ENCODE measurements at places on chromosomes 4 and X.

DNA sequence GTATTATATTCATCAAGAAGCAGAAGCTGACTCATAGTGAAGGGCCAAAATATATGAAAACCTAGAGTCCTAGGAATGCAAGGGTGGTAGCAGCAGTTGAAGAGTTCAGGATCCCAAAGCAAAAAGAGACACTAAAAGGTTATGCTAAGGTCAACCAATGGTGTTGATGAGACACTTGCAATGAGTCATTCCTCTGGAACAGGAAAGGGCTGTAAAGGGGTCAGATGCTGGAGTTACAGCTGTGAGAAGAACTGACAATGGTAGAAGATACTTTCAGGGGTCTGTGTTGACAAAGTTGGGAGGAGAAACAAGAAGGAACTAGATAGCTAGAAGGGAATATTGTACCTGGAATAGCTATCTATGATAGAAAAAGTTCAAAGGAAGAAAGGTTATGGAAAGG is 47.5 kb downstream of the ZGRF1 start:
- no peak overlapping the region for H3K27ac ChIP-seq
- no peak for DNase-seq
- no peak overlapping the region for H3K4me3 ChIP-seq
- H3K4me1 ChIP-seq, result no peaks in the 10 kb centered on the region
- no peaks in the 10 kb centered on the region for H3K27me3 ChIP-seq

- no peaks in the 10 kb centered on the region for H3K4me1 ChIP-seq
- no peaks in the 10 kb centered on the region for H3K36me3 ChIP-seq
- no peak overlapping the region for H3K27ac ChIP-seq
These were observed 47.9 kb upstream of the PLAC1 start for GRCh38 chrX:134706138-134706537.

DNA sequence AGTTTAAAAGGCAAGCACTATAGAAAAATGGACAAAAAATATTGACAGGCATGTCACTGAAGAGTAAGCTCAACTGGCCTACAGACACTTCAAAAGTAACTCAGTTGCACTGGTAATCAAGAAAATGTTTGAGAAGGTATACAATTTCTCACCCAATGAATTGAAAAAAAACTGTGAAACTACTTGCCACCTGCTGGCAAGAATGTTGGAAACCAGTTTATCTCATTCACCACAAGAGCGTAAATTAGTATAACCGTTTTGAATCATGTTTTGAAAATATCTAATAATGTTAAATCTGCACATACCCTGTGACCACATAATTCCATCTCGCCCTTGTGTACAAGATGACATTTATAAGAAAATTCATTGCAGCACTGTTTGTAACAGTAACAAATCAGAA is 31.7 kb downstream of the TXK start:
- H3K36me3 ChIP-seq, result no peaks in the 10 kb centered on the region
- no peak overlapping the region for H3K27ac ChIP-seq
- DNase-seq, result no peak
- H3K27me3 ChIP-seq, result no peaks in the 10 kb centered on the region

DNA sequence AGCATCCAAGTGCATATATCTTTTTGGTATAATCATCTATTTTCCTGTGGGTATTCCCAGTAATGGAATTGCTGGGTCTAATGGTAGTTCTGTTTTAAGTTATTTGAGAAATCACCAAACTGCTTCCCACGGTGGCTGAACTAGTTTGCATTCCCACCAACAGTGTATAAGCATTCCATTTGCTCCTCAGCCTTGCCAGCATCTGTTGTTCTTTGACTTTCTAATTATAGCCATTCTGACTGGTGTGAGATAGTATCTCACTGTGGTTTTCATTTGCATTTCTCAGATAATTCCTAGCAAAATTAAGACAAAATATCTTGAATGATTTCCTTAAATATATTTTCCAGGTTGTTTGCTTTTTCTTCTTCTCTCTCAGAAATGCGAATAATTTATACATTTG is 341.1 kb downstream of the GBA3 start:
- DNase-seq, result no peak
- no peaks in the 10 kb centered on the region for H3K27me3 ChIP-seq
- H3K4me1 ChIP-seq, result no peaks in the 10 kb centered on the region
- H3K36me3 ChIP-seq, result no peaks in the 10 kb centered on the region
- H3K27ac ChIP-seq, result no peak overlapping the region

- no peak overlapping the region for H3K27ac ChIP-seq
- peaks cover 17% of the 10 kb centered on the region for H3K4me1 ChIP-seq
- DNase-seq, result no peak
- no peaks in the 10 kb centered on the region for H3K36me3 ChIP-seq
These were observed 55.7 kb downstream of the TBC1D14 start for GRCh38 chr4:6965329-6965728.

- H3K27ac ChIP-seq, result no peak overlapping the region
- H3K4me3 ChIP-seq, result no peak overlapping the region
- no peaks in the 10 kb centered on the region for H3K36me3 ChIP-seq
- H3K27me3 ChIP-seq, result no peaks in the 10 kb centered on the region
- DNase-seq, result no peak
These were observed 23.5 kb upstream of the SYNPO2 start for GRCh38 chr4:118865091-118865708.

DNA sequence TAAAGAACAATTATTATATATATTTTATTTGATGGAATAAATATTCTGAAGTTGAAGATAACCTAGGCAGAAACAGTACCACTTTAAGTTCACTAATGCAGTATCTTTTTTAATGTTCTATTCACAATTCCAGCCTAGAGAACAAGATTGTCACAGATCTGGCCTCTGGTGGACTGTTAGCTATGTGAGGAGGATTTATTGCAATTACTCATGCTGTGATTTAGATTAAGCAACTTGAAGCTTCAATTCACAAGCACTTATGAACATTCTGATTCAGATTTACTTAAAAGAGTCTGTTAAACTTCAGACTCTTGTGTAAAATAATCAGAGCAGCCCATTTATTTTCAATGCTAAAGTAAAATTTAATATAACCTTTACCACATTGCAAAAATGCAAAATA is 1489.8 kb downstream of the STIM2 start:
- no peak overlapping the region for H3K27ac ChIP-seq
- DNase-seq, result no peak
- no peaks in the 10 kb centered on the region for H3K27me3 ChIP-seq
- peaks cover 3% of the 10 kb centered on the region for H3K36me3 ChIP-seq

DNA sequence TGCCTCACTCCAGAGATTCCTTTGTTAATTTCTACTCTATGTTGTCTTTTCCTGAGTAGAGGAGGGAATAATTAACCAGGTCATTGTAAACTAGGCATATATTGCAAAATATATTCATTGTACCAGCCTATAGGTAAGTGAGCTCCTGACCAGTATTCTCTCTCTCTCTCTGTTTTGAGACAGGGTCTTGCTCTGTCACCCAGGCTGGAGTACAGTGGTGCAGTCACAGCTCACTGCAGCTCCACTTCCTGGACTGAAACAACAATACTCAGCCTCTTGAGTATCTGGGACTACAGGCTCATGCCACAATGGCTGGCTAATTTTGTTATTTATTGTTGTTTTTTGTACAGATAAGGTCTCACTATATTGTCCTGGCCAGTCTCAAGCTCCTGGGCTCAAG is 198.3 kb downstream of the ARAP2 start:
- no peak overlapping the region for H3K27ac ChIP-seq
- H3K4me3 ChIP-seq, result no peak overlapping the region
- H3K4me1 ChIP-seq, result no peaks in the 10 kb centered on the region
- peaks cover 3% of the 10 kb centered on the region for H3K27me3 ChIP-seq
- DNase-seq, result no peak

DNA sequence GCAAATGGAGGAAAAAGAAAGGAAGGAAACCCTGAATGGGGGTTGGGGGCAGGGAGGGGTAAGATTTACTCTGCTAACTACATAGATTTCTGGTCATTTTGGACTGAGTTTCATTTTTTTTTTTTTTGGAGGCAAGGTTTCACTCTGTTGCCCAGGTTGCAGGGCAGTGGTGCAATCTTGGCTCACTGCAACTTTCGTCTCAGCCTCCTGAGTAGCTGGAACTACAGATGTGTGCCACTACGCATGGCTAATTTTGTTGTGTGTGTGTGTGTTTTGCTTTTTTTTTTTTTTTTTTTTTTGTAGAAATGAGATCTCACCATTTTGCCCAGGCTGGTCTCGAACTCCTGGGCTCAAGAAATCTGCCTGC is 223.5 kb downstream of the APBB2 start:
- no peak overlapping the region for H3K4me3 ChIP-seq
- no peak for DNase-seq
- no peak overlapping the region for H3K27ac ChIP-seq
- H3K27me3 ChIP-seq, result no peaks in the 10 kb centered on the region
- H3K36me3 ChIP-seq, result peaks cover 5% of the 10 kb centered on the region

Measured in type B pancreatic cell (in vitro differentiated cells).